ENCODE measurements at places on chromosomes 1 and 21.
A peak's percentile ranks its signal among the peaks of the same experiment; 100 is the strongest.

DNA sequence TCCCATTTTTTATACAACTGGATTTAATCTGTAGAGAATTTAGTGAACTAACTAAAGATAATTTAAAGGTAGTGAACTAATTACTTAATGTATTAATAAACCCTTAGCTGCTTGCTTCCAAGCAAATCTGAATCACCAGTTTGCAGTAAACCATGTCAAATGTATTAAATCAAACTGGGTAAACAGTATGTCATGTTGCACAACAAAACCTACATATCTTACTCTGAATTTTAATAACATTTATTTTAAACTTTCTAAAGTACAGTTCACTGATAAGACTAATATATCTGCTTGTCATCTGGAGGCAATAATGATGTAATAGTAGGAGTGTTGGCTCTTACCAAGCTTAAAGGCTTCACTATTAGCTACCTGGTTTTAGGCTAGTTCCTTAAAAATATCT, 52.5 kb upstream of the SCYL3 start:
- no peak for DNase-seq

DNA sequence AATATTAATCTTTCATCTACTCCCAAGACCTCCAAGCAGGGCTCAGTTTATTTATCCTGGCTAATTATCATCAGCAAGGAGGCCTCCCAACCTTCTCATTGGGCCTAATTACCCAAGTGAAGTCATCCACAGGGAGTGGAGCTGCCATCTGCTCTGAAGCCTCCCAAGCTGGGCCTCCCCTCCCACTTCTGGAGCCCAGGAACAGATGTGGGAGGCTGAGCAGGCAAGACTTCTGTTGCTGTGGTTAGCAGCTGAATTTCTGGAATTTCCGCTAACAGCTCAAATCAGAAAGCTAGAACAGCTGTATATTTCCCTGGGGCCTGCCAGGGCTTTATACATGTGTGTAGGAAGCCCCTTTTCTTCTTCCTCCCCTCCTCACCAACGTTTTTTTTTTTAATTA, 127.5 kb downstream of the UCK2 start:
- no peak for DNase-seq

GRCh38 chr1:54348700-54349021, 57.5 kb downstream of the SSBP3 start:
- no peak for DNase-seq

DNA sequence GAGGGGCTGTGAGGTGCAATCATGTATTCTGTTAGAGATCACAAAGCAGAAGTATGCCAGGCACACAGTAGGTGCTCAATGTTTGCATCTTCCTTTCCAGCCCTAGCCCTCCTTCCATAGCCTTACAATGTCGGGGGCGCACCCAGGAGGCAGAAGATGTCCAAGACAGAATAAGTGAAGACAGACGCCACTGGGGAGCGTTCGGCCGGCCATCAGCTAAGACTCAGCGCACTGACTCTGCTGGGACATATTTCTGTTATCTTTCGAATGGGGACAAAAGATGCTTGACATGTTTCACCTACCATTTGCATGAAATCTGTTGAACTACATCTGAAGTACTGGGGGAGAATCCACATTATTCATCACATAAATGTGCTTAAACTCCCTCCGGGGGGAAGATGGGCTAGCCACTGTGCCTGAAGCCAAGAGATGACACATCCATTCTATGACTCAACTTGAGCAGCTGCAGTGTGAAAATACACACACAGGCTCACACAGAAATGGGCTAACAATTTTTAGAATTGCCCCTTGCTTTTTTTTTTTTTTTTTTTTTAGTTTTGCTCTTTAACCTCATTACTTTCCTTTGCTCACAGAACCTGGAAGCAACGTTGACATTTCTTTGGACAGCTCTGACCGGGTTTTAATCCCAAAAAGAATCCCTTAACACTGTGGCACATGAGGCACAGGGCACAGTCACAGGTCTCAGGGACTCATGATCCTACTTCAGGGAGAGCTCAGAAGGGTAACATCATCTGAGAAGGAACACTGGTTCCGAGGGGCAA, 7.9 kb downstream of the TIAM1 start:
- no peak for DNase-seq

GRCh38 chr1:1434131-1434823, 1.2 kb upstream of the VWA1 start:
- no peak for DNase-seq

DNA sequence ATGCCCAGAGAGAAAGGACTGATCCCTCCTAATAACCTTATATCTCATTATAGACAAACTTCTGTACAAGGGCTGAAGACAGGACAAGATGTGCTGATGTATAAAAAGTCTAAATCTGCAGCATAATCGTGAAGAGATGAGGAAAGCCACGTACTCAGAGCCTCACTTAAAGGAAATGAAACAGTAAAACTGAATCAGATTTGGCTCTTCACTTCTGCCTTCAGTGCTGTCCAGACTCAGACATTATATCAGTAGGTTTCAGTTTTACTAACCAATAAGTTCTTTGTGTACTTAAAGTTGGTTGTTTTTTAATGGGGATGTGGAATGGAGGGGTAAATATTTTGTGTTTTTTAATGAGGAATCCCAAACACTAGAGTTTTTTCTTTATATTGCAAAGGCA, 45.3 kb upstream of the RGS1 start:
- no peak for DNase-seq

- peak; percentile 17 for DNase-seq
These were observed 22.0 kb upstream of the BATF3 start for GRCh38 chr1:212721388-212722247.

Measured in pancreas (tissue), 10 donors.